Fibroblast of lung (primary cell): ENCODE measurements at places on chromosomes 1 and 21. TPM values are rescaled to one million over a fixed set of nuclear protein-coding genes. Genes with fewer than 3 reads are reported as not detected.
A peak's percentile ranks its signal among the peaks of the same experiment; 100 is the strongest.

DNA sequence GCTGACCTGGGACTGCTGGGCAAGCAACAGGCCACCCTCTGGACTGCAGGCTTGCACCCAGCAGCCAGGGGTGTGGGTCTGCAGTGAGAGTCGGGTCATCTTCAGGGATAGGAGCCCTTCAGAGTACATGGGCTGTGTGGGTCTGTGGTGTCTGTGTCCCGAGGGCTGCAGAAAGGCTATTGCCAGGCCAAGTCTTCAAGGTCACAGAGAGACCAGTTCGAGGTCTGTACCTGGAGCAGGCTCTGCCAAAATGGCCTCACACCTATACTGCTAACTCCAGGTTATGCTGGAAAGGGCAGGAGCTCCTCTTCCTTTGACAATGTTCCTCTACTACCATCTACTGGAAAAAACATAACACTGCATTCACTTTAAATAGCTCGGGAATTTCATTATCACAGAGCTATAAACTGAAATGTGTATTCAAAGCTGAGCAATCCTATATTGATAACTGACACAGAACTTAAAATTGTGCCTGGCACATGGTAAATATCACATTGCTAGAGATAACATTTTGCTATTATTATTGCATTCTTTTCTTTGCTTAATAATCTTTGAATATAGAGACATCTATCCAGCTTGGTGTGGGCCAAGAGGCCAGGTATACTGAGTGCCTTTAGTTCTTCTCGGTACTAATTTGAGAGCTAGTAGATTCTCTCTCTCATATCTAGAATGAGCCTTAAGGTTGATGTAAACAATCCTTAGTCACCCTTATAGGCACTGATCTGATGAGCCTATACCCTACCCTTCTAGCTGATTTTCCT is 6.9 kb upstream of the DNAH14 start:
- no peak overlapping the region for H3K27ac ChIP-seq
- no peaks in the 10 kb centered on the region for H3K27me3 ChIP-seq
- no peaks in the 10 kb centered on the region for H3K4me1 ChIP-seq
- no peaks in the 10 kb centered on the region for H3K36me3 ChIP-seq
- DNase-seq = peak; percentile 41

DNA sequence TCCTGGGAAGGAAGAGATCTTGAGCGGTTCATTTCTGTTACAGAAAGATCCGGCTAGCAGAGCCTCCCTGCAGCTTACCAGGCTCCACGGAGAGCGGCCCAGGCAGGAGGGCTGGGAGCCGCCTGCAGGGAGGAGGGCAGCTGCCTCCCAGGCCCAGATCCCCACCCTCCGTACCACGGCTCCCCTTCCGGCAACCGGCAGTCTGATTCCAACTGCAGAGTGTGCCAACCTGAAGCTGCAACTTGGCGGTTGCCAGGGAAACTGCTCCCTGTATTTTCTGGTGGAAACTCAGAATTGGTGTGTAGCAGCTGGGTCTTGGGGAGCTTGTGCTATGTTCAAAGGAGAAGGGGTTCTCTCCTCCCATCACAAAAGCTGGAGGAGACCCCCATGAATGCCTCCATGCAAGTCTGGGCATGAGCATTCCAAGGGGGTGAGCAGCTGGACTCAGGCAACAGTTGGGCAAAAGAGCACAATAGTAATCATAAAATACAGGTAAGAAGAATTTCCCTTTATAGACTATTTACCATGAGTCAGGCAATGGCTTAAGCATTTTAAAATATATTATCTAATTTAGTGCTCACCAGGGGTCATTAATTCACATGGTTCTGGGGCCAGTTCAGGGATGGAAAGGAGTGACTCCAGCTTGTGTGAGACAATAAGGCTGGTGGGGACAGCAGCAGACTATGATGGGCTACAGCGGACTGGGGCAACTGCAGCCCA is 46.1 kb upstream of the KAZN start:
- H3K36me3 ChIP-seq = no peaks in the 10 kb centered on the region
- H3K4me1 ChIP-seq = no peaks in the 10 kb centered on the region
- H3K27ac ChIP-seq = no peak overlapping the region
- no peak overlapping the region for H3K4me3 ChIP-seq
- DNase-seq = no peak
- no peaks in the 10 kb centered on the region for H3K27me3 ChIP-seq

GRCh38 chr1:231016966-231017365 is 23.1 kb downstream of the FAM89A start:
- H3K4me1 ChIP-seq = no peaks in the 10 kb centered on the region
- DNase-seq = no peak
- H3K27me3 ChIP-seq = no peaks in the 10 kb centered on the region
- H3K27ac ChIP-seq = no peak overlapping the region
- no peak overlapping the region for H3K4me3 ChIP-seq

DNA sequence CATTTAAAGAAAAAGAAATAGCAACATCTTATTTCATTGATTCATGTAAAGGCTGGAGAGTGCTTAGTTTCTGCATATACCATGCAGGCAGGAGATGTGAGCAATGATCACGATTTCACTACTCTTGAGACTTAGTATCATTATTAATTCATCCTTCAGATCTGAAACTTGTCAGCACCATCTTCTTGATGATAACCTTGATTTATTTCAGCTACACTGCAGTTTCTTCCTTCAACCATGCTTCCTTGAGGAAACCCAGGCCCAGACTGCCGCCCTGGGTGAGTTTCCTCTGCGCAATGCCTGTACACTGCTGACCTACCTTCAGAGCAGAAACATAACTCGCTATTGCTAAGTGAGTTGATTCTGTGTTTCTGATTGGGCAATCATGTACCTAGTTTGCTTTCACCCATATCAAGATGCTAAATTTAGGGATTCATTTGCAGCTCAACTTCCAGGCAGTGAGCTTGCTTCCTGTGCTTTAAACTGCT is 13.5 kb upstream of the BCL10 start:
- H3K27me3 ChIP-seq = no peaks in the 10 kb centered on the region
- no peak for DNase-seq
- H3K4me3 ChIP-seq = no peak overlapping the region
- H3K4me1 ChIP-seq = peaks cover 21% of the 10 kb centered on the region
- peak overlapping the region; percentile 41 for H3K27ac ChIP-seq

DNA sequence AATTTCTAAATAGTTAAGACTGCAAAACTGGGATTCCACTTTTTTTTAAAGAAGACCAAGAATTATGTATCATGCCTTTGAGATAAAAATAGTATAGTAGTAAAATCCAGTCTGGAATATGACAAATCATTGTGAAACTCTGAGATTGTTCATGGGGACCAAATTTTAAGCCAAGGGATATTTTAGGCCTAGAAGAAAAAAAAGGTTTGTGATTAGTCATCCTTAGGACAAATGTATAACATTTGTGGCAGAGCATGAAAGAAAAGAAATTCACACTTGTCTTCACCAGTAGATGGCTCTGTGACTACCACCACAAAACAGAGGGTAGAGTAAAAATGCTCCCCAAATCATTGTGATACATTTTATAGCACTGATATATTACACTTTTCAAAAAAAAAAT is 226.1 kb downstream of the KCTD3 start:
- no peak overlapping the region for H3K27ac ChIP-seq
- no peaks in the 10 kb centered on the region for H3K36me3 ChIP-seq
- DNase-seq = peak; percentile 89
- H3K4me1 ChIP-seq = peaks cover 5% of the 10 kb centered on the region

GRCh38 chr1:227560393-227561173 is 2.8 kb upstream of the ZNF678 start:
- no peaks in the 10 kb centered on the region for H3K27me3 ChIP-seq
- no peaks in the 10 kb centered on the region for H3K4me1 ChIP-seq
- no peak overlapping the region for H3K4me3 ChIP-seq
- DNase-seq = no peak

- H3K4me3 ChIP-seq = no peak overlapping the region
- peaks cover 2% of the 10 kb centered on the region for H3K27me3 ChIP-seq
- no peak for DNase-seq
- no peaks in the 10 kb centered on the region for H3K36me3 ChIP-seq
- H3K4me1 ChIP-seq = no peaks in the 10 kb centered on the region
These were observed 20.5 kb downstream of the OLFML3 start for GRCh38 chr1:113999799-114000198.

LIN28A gene
- not detected in 2 replicates for total RNA-seq

ANKRD45 gene
- total RNA-seq = 1.3 and 1.7 TPM in 2 replicates

- H3K27ac ChIP-seq = peak overlapping the region; percentile 26
- H3K4me1 ChIP-seq = peaks cover 15% of the 10 kb centered on the region
- peak; percentile 80 for DNase-seq
These were observed 8.2 kb upstream of the FNDC7 start for GRCh38 chr1:108704496-108704895.

DNA sequence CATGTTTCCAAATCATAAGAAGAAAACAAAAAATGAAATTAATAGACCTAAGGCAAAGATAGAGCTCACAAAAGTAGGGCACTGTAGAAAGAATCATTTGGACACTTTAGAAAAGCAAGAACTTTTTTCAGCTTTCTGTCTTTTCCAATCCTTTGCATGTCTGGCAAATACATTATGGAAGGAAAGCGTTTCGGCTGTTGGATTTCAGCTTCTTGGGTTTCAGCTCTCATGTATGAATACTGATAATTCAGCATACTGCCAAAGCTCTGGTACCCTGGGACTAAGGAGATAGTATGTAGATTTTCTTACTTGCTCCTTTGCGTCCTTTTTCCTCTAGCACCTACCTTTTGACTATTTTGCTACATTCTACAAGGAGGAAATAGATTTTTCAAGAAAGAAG is 375.9 kb downstream of the BRINP3 start:
- no peaks in the 10 kb centered on the region for H3K4me1 ChIP-seq
- H3K27me3 ChIP-seq = no peaks in the 10 kb centered on the region
- H3K27ac ChIP-seq = no peak overlapping the region
- no peak overlapping the region for H3K4me3 ChIP-seq

DNA sequence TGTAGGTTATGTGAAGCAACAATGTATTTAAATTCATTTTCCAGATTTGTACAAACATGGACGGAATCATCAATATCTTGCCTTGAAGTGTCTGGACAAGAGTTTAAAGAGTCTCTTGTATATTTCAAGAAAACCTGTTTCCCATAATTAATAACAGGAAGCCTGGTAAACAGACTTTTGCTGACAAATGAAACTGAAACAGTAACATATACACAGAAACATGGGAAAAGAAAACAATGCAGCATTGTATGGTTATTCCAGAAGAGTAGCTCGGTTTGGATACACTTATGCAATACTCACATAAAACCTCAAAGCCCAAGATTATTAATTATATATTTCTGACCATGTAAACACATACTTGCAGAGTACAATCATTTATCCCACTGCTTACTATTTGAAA is 265.5 kb downstream of the PTPRC start:
- H3K36me3 ChIP-seq = peaks cover 1% of the 10 kb centered on the region
- no peaks in the 10 kb centered on the region for H3K27me3 ChIP-seq
- H3K4me3 ChIP-seq = peak overlapping the region; percentile 5
- DNase-seq = peak; percentile 59

DNA sequence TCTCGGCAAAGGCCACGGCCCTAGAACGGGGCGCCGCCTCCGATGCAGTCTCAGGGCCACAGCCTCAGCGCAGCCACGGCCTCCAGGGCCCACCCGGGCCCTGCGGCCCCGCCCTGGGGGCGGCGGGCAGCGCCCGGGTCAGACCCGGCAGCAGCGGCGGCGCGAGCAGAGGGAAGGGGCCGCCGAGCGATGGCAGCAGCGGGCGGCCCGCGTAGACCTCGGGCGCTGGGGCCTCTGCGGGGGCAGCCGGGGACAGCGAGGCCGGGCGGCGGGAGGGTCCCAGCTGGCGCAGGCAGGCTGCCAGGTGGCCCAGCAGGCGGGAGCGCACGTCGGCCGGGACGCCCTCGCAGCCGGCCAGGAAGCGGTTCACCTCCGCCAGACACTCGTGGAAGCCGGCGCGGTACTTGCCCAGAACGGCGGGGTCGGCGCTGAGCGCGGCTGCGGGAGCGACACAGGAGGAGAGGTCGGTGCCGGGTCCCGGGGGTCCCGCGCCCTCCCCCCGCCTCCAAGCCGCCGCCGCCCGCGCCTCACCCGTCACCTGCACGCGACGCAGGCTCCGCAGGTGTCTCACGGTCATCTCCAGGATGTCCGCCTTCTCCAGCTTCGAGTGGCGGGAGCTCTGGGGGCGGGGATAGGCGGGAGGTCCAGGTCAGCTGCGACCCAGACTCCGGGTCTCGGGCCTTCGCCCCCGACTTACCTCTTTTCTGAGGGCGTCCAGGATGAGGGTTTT is 737 bp downstream of the HES4 start:
- H3K27me3 ChIP-seq = peaks cover 17% of the 10 kb centered on the region
- H3K27ac ChIP-seq = no peak overlapping the region
- peak overlapping the region; percentile 48 for H3K4me3 ChIP-seq
- peaks cover 2% of the 10 kb centered on the region for H3K4me1 ChIP-seq

- H3K4me1 ChIP-seq = no peaks in the 10 kb centered on the region
- DNase-seq = no peak
- H3K36me3 ChIP-seq = no peaks in the 10 kb centered on the region
- no peak overlapping the region for H3K4me3 ChIP-seq
These were observed 27.0 kb downstream of the MROH7 start for GRCh38 chr1:54668567-54668966.

CD244 gene
- total RNA-seq = not detected in 2 replicates

GRCh38 chr1:44408212-44408582 is 3.1 kb downstream of the RNF220 start:
- no peaks in the 10 kb centered on the region for H3K36me3 ChIP-seq
- H3K27me3 ChIP-seq = peaks cover 75% of the 10 kb centered on the region
- H3K4me1 ChIP-seq = no peaks in the 10 kb centered on the region
- H3K27ac ChIP-seq = no peak overlapping the region

- peaks cover 2% of the 10 kb centered on the region for H3K4me1 ChIP-seq
- peak overlapping the region; percentile 88 for H3K27ac ChIP-seq
- no peak for DNase-seq
- no peaks in the 10 kb centered on the region for H3K36me3 ChIP-seq
- H3K4me3 ChIP-seq = peak overlapping the region; percentile 84
These were observed 605 bp upstream of the RABGGTB start for GRCh38 chr1:75785320-75785982.

- no peak overlapping the region for H3K4me3 ChIP-seq
- H3K36me3 ChIP-seq = no peaks in the 10 kb centered on the region
These were observed 5.6 kb upstream of the PCBP3 start for GRCh38 chr21:45637883-45638282.

- no peaks in the 10 kb centered on the region for H3K36me3 ChIP-seq
- peaks cover 1% of the 10 kb centered on the region for H3K4me1 ChIP-seq
- H3K27me3 ChIP-seq = no peaks in the 10 kb centered on the region
- no peak for DNase-seq
These were observed 217.9 kb downstream of the FOXD2 start for GRCh38 chr1:47655521-47656300.

- DNase-seq = no peak
- H3K27ac ChIP-seq = no peak overlapping the region
- H3K36me3 ChIP-seq = no peaks in the 10 kb centered on the region
- H3K4me3 ChIP-seq = no peak overlapping the region
These were observed 133.9 kb upstream of the B3GALT2 start for GRCh38 chr1:193320270-193320669.

AJAP1 gene
- total RNA-seq = under 0.01 TPM in 1 of 2 replicates, not detected in the other

DNA sequence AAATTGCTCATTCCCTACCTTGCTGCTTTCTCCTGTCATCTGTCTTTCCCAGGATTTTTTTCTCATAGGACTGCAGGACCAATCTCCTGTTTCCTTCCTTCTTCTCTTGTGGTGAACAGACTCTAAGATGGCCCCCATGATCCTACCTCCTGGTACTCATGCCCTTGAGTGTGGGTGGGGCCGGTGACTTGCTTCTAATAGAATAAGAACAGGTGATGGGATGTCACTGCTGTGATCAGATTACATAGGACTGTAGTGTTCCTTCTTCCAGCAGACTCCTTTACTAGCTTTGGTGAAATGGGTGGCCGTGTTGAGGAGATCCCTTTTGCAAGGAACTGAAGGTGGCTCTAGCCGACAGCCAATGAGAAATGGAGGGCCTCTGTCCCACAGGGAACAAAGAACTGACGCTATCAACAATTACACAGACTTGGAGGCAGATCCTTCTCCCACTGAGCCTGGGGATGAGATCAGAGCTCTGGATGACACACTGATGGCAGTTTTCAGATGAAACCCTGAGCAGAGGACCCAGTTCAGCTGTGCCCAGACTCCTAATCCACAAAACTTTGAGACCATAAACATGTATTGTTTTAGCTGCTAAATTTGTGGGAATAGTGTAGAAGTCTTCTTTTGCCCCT is 7.5 kb downstream of the GSTM3 start:
- peaks cover 3% of the 10 kb centered on the region for H3K27me3 ChIP-seq
- H3K27ac ChIP-seq = no peak overlapping the region

CCDC190 gene
- not detected in 2 replicates for total RNA-seq
